CD4-positive, alpha-beta memory T cell (primary cell): ENCODE measurements at places on chromosomes 7 and 10.

- DNase-seq: no peak
Measured at GRCh38 chr10:99551158-99551557, 18.4 kb downstream of the NKX2-3 start.

DNA sequence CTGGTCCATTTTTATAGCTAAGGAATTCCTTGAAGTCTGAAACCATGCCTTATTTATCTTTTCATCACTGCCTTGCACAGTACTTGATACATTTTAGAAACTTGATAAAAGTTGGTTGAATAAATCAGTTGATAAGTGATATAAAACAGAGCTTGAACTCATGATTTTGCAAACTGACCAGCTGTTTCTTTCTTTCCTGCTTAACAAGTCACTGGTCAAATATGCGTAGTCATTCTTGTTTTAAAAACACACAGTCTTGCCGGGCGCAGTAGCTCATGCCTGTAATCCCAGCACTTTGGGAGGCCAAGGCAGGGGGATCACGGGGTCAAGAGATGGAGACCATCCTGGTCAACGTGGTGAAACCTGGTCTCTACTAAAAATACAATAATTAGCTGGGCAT lies 6.3 kb downstream of the TPST1 start:
- no peak for DNase-seq

DNA sequence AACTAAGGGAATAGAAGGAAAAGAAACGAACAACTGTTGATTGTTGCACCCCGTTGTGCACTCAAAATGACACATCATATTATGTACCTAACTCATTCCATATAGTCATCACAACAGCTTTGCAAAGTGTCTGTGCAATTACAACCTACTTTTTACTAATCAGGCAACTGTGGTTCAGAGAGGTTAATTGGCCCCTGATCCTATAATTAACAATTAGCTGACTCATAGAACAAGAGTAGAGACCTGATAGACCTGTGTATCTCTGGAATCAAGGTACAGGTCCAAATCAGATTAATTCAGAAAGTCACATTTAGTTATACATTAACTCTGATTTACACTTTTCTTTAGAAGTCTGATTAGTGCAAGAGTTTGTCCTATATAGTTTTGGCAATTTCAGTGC lies 122.5 kb upstream of the CDK13 start:
- DNase-seq: no peak

DNA sequence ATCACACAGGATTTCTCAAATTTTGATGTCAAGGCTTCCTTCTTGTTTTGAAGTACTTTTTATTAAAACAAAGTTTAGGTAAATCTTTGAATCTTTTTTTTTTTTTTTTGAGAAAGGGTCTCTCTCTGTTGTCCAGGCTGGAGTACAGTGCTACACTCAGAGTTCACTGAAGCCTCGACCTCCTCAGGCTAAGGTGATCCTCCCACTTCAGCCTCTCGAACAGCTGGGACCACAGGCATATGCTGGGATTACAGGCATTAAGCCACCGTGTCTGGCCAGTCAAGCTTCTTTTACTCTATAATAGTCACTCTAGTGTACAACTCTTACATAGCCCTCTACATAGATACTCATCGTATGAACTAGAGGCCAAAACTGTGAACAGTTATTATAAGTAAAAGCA lies 3.4 kb downstream of the RUFY2 start:
- DNase-seq: no peak

- DNase-seq: no peak
Measured at GRCh38 chr10:118409295-118409694, 67.2 kb upstream of the FAM204A start.

DNA sequence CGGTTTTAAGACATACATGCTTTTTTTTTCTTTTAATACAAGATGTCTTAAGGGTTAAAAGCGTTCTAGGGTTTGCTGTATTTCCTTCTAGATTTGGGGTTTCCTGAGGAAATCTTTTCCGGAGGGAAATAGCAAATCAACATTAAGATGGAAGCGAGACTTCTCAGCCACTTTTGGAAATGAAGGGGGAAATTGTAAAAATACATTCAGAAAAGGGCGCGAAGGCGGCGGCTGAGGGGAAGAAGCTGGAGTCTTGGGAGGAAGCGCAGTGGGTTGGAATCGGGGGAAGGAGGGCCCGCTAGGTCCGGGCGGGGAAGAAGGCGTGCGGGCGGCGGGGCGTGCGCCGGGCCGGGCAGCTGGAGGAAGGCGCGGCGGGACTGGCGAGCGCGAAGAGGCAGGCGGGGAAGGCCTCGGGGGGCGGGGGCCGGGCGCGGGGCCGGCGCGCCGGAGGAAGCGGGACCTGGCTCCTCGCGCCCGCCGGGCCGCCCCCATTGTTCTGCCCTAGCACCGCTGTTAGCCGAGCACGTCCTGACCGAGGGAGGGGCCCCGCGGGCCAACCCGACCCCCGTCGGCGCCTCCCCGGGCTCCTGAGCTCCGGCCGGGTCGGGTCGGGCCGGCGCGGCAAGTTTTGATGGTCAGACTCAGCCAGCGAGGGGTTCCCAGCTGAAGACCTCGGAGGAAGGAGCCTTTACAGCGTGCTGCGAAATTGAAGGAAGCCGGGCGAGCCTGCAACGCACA lies 1.5 kb upstream of the SKIDA1 start:
- peak; percentile 42 for DNase-seq

DNA sequence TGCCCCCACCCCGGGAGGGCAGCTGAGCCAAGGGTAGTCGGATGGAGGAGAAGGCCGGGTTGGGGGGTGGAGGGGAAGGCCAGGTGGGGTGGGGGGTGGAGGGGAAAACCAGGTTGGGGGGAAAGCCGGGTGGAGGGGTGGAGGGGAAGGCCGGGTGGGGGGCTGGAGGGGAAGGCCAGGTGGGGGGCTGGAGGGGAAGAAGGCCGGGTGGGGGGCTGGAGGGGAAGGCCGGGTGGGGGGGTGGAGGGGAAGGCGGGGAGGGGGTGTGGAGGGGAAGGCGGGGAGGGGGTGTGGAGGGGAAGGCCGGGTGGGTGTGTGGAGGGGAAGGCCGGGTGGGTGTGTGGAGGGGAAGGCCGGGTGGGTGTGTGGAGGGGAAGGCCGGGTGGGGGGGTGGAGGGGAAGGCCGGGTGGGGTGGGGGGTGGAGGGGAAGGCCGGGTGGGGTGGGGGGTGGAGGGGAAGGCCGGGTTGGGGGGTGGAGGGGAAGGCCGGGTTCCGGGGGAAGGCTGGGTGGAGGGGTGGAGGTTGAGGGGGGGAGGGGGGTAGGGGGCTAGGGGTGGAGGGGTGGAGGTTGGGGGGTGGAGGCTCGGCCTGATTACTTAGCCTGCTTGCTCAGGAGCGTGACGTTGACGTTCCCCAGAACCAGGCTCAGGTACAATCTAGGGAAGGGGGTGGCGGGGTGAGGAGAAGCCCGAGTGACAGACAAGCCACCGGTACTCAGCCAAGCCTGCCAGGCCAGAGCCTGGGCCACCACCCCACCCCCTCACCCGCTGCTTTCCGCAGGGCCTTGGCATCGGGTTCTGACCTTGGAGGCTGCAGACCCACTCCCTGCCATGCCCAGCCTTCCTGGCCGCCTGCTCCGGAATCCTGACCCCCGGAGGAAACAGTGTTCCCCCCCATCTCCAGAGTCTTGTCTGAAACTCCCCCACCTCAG lies 5.6 kb downstream of the TMEM120A start:
- DNase-seq: no peak

DNA sequence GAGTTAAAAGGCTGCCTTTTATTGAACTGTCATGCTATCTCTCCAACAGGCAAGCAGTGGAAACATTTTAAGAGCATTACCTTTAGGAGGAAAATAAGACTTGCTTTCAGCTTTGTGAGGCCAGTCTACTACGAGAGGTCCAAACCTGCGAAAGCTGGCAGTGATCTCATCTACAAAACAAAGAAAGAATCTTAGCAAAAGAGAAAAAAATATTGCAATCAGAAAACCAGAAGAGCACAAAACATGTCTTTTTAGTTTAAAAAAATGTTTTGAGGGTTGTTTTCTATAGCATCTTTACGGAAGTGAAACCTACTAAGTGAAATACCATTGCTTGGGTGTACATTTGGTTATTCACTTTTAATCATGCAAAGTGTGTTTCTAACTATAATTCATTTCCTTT lies 147.9 kb downstream of the CPEB3 start:
- DNase-seq: no peak

GRCh38 chr7:28017372-28017771 lies 163.2 kb downstream of the JAZF1 start:
- no peak for DNase-seq

DNA sequence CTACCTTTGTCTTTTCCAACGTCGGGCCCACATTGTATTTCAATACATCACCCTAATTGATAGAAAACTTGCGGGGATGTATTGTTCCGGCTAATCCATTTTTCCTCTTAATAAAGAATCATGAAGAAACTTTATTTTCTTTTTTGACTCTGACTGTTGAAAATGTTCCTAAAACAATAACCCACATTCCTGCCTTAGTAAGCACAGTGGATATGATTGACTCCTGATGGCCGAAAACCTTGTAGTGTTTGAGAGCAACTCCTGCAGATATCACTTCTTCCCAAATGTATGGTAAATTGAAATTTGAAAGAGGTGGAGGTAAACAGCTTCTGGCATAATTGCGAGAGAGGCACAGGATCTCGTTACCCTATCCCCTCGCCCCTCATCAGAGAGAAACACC lies 65.7 kb downstream of the BICC1 start:
- no peak for DNase-seq

GRCh38 chr7:92075455-92076158 lies 58.7 kb downstream of the CYP51A1 start:
- DNase-seq: no peak

DNA sequence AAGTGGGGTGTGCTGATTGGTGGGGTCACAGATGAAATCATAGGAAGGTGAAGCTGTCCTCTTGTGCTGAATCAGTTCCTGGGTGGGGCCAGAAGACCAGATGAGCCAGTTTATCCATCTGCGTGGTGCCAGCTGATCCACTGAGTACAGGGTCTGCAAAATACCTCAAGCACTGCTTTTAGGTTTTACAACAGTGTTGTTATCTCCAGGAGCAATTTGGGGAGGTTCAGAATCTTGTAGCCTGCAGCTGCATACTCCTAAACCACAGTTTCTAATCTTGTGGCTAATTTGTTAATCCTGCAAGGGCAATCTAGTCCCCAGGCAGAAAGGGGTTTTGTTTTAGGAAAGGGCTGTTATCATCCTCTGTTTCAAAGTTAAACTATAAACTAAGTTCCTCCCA lies 17.0 kb upstream of the IFRD1 start:
- no peak for DNase-seq

DNA sequence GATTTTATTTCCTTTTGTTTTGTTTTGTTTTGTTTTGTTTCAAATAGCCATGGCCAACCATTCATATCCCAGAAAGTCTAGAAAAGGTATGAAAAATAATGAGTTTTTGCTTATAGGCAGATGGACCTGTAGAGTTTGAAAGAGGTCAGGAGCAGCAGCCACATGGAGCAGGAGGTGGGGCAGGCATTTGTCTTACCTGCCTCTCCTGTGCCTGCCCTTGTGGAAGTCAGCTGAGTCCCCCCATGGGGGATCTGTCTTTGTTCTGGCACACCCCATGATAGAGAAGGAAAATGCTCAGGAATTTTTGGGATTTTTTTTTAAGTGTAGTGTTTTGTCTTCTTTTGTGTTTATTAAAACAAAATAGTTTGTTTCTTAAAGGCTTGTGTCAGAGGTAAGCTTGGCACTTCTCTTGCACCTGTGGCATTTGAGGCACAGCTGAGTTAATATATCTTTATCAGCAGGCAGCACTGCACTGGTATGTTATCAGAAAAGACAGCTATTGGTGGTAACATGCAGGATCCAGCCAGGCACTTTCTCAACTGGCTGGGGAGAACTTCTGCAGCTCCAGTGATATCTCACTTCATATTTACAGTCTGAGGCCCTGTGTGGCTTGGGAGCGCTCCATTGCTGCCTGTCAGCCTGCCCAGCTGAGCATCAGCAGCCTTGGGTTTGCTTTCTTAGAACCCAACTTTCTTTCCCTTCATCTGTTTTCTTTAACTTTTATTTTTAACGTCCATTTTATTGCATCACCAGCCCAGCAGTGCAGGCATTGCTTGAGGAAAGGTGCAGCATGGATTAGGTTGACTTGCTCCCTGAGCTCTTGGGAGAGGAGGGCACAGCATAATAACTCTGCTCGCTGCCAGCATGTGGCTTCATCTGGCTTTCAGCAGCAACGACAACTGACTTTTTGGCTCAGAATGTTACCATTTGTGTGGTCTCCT lies 44.4 kb downstream of the LRRC4 start:
- DNase-seq: no peak

DNA sequence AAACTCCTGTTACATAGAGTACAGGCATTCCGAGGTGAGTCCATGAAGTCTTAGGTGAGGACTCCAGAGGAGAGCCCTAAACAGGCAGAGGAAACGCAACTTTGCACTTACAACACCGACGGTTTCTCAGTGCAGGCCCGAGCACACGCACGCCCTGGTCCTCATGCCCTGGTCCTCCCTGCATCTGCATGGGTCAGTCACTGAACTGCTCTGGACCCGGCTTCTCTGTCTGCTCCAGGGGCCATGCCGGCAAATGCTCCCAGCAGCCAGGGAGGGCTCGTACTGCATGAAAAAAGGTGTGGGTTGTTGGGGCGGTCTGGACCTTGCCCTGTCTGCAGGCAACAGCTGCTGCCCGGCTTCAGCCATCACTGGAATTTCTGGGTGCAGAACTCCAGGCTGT lies 317.3 kb upstream of the SHH start:
- no peak for DNase-seq

GRCh38 chr7:23123465-23123864 lies 17.9 kb downstream of the KLHL7 start:
- DNase-seq: no peak

DNA sequence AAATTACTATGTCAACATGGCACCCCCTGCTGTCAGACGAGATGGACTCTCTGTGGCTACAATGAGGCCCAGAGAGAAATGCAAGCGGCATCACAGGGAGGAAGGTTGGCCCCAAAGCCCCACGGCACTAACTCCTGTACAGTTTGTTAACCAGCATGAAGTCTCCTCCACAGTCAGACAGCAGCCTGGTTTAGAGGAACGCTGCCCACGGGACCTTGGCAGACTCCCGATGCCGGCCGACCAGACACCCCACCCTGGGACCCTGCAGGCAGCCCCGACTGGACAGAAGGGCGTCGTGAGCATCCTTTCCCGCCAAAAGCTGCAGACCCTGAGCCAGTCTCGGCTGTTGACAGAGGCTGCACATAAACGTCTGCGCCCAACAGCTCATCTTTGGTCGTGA lies 158.8 kb downstream of the DIP2C start:
- no peak for DNase-seq

- DNase-seq: no peak
Measured at GRCh38 chr7:95389516-95389915, 6.7 kb downstream of the PON3 start.
